ENCODE measurements at places on chromosomes 4 and X.

GRCh38 chr4:94641702-94642560, 115.8 kb upstream of the BMPR1B start:
- peak; percentile 68 for DNase-seq

- DNase-seq: no peak
Measured at GRCh38 chrX:152902502-152902820, 4.6 kb downstream of the ZNF185 start.

DNA sequence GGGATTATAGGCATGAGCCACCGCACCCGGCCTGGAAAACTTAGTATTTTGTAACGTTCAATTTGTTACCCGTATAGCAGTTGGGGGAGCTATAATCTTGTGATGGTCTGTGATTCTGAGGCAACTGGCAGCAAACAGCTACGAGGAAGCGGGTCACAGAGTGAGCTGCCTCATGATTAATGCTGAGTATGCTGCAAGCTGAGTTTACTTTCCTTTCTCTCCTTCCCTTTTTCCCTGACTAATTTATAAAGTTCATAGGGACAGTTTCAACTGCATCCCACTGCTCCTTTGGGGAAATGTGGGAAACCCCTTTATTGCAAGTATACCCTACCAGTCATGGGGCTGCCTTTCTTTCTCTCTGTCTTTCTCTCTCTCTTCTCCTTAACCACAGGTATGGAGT, 17.7 kb upstream of the ELOVL6 start:
- peak; percentile 54 for DNase-seq

- DNase-seq: no peak
Measured at GRCh38 chr4:138405466-138405891, 163.3 kb upstream of the SLC7A11 start.

DNA sequence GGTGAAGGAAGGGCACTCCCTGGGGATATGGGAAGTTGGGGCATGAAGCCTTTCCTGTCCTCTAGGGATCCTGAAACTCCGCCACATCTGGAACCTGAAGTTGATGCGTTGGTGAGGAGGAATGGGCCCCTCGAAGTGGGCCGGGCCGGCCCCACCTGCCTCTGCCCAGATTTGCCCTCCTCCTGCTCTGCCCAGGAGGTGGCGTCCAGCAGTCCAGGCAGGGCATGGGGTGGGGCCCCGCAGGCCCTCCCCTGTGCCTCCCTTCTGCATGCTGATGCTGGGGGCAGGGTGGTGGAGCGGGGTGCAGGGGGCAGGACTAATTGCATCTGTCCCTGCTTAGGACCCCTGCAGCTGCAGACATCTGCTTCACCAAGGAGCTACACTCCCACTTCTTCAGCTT, 1.8 kb downstream of the TAFAZZIN start:
- DNase-seq: no peak

DNA sequence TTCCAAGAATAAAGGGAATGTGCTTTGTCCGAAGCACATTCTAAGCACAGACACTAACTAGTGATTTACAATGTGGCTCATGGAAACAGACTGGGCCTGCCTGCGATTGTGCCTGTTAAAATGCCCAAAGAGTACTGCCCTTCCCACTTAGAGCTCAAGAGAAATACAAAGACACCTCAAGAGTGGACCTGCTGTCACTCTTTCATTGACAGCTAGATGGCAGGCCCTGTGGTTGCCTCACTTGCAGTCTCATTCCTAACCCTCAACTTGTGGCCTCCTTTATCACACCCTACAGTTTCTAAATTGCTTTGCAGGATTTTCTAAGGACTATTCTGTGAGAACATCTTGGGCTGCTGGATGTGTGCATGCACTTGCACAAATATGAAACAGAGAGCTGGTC, 331.0 kb upstream of the EMCN start:
- DNase-seq: no peak

DNA sequence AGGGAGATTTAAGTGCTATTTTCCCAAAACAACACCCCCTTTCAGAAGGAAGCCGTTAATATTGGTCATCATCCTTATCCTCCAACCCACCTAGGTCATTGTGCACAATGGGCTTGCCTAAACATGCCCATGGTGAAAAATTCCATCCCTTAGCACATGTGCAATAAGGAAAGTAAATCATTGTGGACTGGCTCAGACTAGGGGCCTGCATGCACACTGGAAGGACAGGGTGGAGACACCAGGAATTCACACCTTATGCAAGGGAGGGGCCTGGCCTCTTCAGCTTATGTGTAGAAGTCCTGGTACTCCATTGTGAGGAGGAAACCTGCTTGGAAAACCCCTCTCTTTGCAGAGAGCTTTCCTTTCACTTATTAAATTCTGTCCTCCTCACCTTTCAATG, 311.4 kb upstream of the NDST4 start:
- DNase-seq: no peak

- DNase-seq: peak; percentile 75
Measured at GRCh38 chr4:186760576-186760975, 36.9 kb upstream of the FAT1 start.

DNA sequence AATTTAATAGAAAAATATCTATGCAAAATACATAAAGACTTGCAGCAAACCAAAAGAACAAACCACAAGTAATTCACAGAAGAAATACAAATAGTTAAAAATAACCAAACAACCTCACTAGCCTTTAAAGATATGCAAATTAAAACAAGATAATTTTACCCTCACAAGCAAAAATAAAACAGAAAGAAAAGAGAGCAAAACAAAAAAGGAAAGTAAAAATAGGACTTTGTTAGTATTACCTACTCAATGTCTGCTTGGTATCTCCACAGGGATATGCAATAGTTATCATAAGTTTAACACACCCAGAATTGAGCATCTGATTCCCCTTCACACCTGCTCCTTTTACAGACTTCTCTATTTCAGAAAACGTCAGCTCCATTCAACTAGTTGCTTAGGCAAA, 737.5 kb upstream of the MAGEB2 start:
- DNase-seq: no peak

- DNase-seq: no peak
Measured at GRCh38 chr4:13261486-13262257, 222.5 kb downstream of the RAB28 start.

GRCh38 chr4:26878794-26879391, 18.3 kb downstream of the STIM2 start:
- DNase-seq: peak; percentile 56

GRCh38 chrX:78092296-78092695, 11.8 kb upstream of the PGK1 start:
- peak; percentile 61 for DNase-seq

DNA sequence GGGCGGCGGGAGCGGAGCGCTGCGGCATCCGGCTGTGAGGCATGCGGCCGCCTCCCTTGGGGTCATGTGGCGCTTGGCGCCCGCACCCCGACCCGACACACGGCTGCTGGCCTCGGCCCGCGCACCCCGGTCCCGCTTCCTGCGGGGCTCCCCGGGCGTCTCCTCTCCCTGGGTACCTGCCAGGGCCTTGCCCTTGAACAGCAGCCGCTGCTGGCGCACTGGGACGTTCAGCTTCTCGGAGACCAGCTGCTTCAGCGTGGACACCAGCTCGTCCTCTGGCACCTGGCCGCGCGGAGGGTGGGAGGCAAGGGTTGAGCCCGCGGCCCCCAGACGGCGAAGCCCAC, 391 bp downstream of the UBL4A start:
- no peak for DNase-seq

DNA sequence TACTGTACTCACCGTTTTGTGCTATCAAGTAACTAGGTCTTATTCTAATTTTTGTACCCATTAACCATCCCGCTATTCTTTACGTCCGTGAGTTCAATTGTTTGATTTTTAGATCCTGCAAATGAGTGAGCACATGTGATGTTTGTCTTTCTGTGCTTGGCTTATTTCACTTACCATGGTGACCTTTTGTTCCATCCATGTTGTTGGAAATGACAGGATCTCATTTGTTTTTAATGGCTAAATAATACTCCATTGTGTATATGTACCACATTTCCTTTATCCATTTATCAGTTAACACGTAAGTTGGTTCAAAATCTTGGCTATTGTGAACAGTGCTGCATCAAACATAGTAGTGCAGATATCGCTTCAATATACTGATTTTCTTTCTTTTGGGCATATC, 48.3 kb downstream of the USP9X start:
- DNase-seq: no peak

DNA sequence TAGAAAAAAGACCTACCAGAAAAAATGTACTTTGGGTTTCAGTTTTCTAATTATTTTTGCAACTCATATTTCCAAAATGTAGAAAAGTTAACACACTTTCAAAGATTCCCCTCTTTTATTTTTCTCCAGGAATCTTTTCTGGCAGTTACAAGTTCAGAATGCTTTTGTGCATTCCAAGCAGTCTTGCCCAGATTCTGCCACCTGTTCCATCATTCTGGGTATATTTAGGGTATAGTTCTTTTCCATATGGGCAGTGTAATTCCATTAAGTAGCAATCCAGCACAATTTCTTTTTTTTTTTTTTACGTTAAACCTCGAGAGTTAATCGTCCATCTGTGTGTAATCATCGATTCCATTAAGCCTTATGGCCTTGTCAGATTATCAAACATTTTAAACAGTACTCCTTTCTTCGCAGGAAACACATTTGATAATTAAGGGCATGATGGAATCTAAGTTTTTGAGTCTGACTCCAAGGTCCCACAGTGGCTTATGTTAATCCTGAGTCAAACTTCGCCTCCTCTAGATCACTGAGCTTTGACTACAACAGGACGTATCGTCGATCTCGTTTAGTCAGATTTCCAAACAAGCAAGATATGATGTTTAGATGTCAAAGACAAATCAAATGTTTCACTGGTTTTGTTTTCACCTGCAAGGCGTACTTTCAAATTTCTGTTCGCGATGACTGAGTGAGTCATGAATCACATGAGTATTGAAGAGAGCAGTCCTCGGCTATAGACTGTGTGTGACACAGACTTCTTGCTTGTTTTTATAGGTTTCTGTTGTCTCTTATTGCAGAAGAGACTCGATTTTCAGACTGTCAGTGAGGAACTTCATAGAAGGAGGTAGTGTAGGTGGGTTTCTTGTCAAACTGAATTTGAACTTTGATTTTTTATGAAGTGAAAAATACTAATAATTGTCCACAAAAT, 118.9 kb upstream of the GK2 start:
- no peak for DNase-seq

DNA sequence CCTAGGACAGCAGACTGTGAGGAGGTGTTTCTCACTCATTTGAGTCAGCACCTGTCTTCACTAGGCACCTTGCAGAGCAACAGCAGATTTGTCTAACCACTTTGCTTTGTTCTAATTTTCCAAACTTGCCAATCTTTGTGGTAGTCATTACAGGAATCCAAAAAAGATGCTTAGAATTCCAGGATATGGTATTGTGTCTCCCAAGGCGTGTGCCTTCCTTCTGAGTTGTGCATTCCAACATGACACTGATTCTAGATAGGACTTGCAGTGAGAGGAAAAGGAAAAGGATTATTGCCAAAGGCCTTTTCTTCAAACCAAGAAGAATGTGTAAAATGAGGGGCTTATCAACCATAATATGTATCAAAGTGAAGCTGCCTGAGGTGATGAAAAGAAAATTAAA, 126.2 kb downstream of the MAPK10 start:
- no peak for DNase-seq

GRCh38 chr4:183398298-183399125, 45.9 kb upstream of the CDKN2AIP start:
- peak; percentile 72 for DNase-seq

GRCh38 chrX:135513130-135513515, 7.3 kb upstream of the INTS6L start:
- DNase-seq: no peak

DNA sequence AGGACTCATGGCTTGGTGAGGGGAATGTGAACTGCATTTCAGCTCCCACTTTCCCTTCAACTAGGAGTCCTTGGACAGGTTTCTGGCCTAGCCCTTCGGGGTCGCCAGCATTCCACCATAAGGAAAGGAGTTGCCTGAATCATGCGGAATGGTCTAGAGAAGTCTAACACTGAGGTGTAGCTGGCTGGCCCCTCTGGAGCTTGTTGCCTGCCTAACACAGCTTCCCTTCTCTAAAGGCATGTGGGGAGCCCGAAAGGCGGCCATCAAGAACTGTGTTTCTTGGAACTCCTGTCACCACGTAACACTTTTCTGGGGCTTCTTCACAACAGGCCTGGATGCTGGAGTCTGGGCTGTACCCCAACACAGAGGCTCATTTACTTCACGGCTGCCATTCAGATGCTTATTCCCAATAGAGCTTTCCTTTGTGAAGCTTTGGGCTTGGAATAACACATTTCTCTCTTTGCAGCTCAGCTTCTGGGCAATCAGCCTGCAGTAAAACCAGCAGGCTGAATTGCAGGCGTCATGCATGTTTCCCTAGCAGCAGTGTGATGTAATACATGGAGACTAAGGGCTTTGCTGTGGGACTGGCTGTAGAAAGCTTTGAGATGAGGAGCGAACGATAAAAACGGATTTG, 5.4 kb downstream of the GABRQ start:
- DNase-seq: no peak

DNA sequence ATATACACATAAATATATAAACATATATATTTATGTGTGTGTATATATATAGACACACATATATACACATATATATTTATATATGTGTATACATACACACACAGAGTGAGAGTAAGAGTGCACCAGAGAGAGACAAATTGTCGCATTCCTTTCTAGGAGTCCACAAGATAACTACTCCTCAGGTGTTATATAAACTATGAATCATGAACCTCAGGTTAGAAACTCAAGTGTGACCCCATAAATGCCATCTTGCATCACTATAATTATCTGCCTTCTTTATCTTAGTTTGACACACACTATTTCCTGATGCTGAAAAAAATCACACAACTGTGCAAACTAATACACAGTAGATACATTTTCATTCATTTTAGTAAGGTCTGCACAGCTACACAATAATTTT, 135.2 kb downstream of the PPARGC1A start:
- no peak for DNase-seq

GRCh38 chr4:26220696-26221095, 100.1 kb upstream of the RBPJ start:
- peak; percentile 74 for DNase-seq

Measured in fibroblast of mammary gland (primary cell).